Gastrocnemius medialis (tissue), 4 donors: ENCODE measurements at places on chromosomes 4 and X. TPM values are rescaled to one million over a fixed set of nuclear protein-coding genes. Genes with fewer than 3 reads are reported as not detected.
A peak's percentile ranks its signal among the peaks of the same experiment; 100 is the strongest.

DNA sequence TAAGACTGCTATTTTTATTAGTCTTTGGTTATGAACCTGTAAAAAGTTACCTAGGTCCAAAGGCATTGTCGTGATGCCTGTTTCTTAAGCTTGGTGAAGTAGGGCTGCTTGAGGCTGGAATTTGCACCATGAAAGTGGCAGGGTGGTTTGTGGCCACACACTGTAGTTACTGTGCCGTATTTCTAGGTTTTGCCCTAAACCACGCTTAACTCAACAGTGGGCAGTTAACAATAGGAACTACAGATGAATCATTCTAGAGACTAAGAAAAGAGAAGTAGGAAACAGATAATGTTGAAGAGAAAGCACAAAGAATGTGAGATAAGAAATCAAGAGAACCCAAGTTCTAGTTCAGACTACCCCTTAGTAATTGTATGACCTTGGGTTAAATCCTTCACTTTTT is 11.5 kb downstream of the ETNPPL start:
- H3K36me3 ChIP-seq: no peaks in the 10 kb centered on the region
- H3K27me3 ChIP-seq: no peaks in the 10 kb centered on the region
- H3K4me3 ChIP-seq: no peak overlapping the region

GRCh38 chr4:18397681-18398390 is 376.3 kb upstream of the LCORL start:
- no peak overlapping the region for H3K4me3 ChIP-seq
- no peaks in the 10 kb centered on the region for H3K36me3 ChIP-seq
- H3K27ac ChIP-seq: no peak overlapping the region
- H3K27me3 ChIP-seq: no peaks in the 10 kb centered on the region
- DNase-seq: no peak
- no peaks in the 10 kb centered on the region for H3K4me1 ChIP-seq

GRCh38 chr4:40608628-40609027 is 21.0 kb downstream of the RBM47 start:
- no peaks in the 10 kb centered on the region for H3K4me1 ChIP-seq
- no peak overlapping the region for H3K27ac ChIP-seq
- no peak for DNase-seq
- no peaks in the 10 kb centered on the region for H3K27me3 ChIP-seq

TNMD gene
- not detected for total RNA-seq

- no peak for DNase-seq
- H3K27me3 ChIP-seq: no peaks in the 10 kb centered on the region
Measured at GRCh38 chrX:153706799-153707198, 17.4 kb downstream of the BCAP31 start.

- peak overlapping the region; percentile 51 for H3K27ac ChIP-seq
- H3K4me1 ChIP-seq: peaks cover 10% of the 10 kb centered on the region
- no peaks in the 10 kb centered on the region for H3K36me3 ChIP-seq
- H3K4me3 ChIP-seq: no peak overlapping the region
- peaks cover 13% of the 10 kb centered on the region for H3K27me3 ChIP-seq
Measured at GRCh38 chr4:2046031-2046961, 12.8 kb upstream of the NAT8L start.

GNL3L gene
- 30.7 TPM for total RNA-seq

- no peak for DNase-seq
- H3K27me3 ChIP-seq: no peaks in the 10 kb centered on the region
- no peak overlapping the region for H3K27ac ChIP-seq
Measured at GRCh38 chr4:170170861-170171260, 81.1 kb upstream of the AADAT start.

SERTM2 gene
- 0.04 TPM for total RNA-seq

GRCh38 chrX:118510111-118510510 is 14.5 kb downstream of the DOCK11 start:
- H3K4me1 ChIP-seq: no peaks in the 10 kb centered on the region
- H3K27me3 ChIP-seq: no peaks in the 10 kb centered on the region
- no peaks in the 10 kb centered on the region for H3K36me3 ChIP-seq
- no peak overlapping the region for H3K27ac ChIP-seq

GRCh38 chrX:29890646-29891200 is 324.6 kb upstream of the MAGEB2 start:
- DNase-seq: no peak
- no peaks in the 10 kb centered on the region for H3K27me3 ChIP-seq
- H3K4me3 ChIP-seq: no peak overlapping the region
- no peak overlapping the region for H3K27ac ChIP-seq
- no peaks in the 10 kb centered on the region for H3K4me1 ChIP-seq

KLF8 gene
- 4.2 TPM for total RNA-seq

NDNF gene
- 6.3 TPM for total RNA-seq

TAF7L gene
- not detected for total RNA-seq

NRK gene
- 0.31 TPM for total RNA-seq

GRCh38 chrX:8565729-8566128 is 101.1 kb downstream of the VCX3B start:
- no peak overlapping the region for H3K4me3 ChIP-seq
- no peaks in the 10 kb centered on the region for H3K4me1 ChIP-seq
- H3K36me3 ChIP-seq: no peaks in the 10 kb centered on the region
- no peak overlapping the region for H3K27ac ChIP-seq

GRCh38 chr4:150751648-150752047 is 169.7 kb downstream of the MAB21L2 start:
- no peak overlapping the region for H3K27ac ChIP-seq
- no peaks in the 10 kb centered on the region for H3K36me3 ChIP-seq
- peaks cover 3% of the 10 kb centered on the region for H3K4me1 ChIP-seq
- no peak for DNase-seq
- H3K4me3 ChIP-seq: no peak overlapping the region

DNA sequence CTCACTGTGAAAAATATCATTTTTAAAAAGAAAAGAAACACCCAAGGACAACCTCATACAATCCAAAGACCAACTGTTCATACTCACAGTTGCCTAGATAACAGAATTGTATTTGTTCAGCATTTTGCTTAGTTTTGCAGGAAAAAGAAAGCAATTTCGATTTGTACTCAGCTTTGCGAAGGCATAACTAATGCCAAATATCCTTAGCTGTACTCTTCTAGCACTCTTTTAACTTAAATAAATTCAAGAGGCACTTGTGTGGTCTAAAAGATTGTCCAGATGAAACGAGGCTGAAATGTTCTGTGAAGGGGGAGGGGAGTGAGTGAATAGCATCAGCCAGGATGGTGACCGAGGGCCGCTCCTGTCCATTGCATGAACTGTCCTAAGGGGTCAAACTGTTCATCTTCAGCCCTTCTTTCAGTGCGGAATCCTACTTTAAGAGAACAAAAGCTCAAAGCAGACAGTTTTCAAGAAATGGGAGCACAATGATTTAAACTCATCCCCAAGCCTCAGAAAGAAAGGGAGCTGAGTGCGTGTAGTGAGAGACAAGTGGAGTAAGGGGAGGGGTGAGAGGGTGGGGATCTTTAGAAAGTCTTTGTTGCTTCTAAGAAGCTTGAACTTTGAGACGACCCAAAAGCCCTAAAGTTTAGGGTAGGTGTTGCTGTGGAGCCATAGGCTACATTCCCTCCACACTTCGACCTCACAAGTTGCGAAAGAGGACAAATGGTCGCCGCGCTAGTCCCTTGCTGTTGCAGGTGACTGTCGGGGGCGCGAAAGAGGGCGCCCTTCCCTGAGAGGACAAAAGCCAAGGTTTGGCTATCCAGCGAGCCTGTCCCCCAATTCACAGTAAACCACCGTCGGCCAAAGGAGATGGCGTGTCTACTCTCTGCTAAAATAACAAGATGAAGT is 4.0 kb upstream of the NEUROG2 start:
- no peak for DNase-seq
- H3K36me3 ChIP-seq: no peaks in the 10 kb centered on the region
- H3K27ac ChIP-seq: no peak overlapping the region
- peaks cover 97% of the 10 kb centered on the region for H3K27me3 ChIP-seq
- H3K4me3 ChIP-seq: no peak overlapping the region
- H3K4me1 ChIP-seq: peaks cover 33% of the 10 kb centered on the region

- H3K4me3 ChIP-seq: no peak within 1 kb of the TSS
- H3K36me3 ChIP-seq: no peaks in the 10 kb centered on the region
- no peak within 1 kb of the TSS for H3K27ac ChIP-seq
- no peaks in the 10 kb centered on the region for H3K4me1 ChIP-seq
- DNase-seq: no peak
Measured at GRCh38 chrX:52811065-52811625, at the start of gene XAGE5. Gene XAGE5 (plus strand): TSS chrX:52811287. CDS start chrX:52812567, 1,280 bp downstream.

SPANXN3 gene
- total RNA-seq: not detected

DNA sequence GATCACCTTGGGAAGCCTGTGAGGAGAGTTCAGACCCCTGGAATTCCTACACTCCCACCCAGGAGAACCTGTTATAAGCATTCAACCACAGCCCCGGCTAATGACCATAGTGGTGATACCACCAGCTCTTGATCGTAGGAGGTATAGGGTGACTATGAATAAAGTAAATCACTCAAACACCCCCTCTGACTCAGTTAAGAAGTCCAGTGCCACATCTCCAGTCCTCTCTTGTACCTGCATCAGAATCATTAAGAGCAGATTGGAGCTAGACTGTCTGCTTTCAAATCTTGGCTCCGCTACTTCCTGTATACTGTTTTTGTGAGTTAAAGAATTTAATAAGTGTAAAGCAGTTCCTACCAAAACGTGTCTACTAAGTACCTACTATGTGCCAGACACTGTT is 565.1 kb upstream of the DIPK2B start:
- no peaks in the 10 kb centered on the region for H3K4me1 ChIP-seq
- no peaks in the 10 kb centered on the region for H3K27me3 ChIP-seq
- no peak overlapping the region for H3K27ac ChIP-seq
- DNase-seq: no peak
- no peak overlapping the region for H3K4me3 ChIP-seq
- no peaks in the 10 kb centered on the region for H3K36me3 ChIP-seq

DNA sequence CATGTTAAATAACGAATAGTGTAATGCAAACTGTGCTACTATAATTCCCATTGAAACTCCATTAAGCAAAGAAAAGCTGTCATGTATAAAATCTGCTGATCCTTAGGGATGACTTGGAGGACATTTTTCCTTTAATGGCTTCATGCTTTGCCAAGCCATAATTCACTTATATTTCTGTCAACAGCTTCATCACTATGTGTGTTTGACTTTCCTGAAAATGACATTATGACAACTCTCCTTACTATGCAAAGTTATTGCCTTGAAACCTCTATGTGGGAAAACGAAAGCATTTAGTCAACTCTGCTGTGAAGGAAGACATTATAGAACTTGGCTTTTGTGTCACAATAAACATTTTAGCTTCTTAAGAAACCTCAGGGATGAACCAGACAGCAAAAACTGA is 210.5 kb downstream of the GRXCR1 start:
- H3K4me3 ChIP-seq: no peak overlapping the region
- H3K36me3 ChIP-seq: no peaks in the 10 kb centered on the region
- H3K27me3 ChIP-seq: no peaks in the 10 kb centered on the region
- DNase-seq: no peak
- no peaks in the 10 kb centered on the region for H3K4me1 ChIP-seq
- no peak overlapping the region for H3K27ac ChIP-seq

DNA sequence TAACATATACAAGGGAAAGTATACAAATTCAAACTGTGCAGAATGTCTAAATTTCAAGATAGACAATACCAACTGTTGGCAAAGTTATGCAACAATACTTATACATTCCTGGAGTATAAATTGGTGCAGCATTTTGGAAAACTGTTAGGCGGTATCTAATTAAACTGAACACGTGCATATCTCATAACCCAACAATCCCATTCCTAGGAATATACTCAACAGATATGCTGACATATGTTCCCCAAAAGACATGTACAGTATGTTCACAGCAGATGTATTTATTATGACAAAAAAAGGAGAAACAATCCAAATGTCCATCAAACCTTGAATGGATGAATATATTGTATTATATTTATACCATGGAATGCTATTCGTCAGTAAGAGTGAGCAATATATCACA is 16.4 kb upstream of the FAM9B start:
- no peak for DNase-seq
- no peaks in the 10 kb centered on the region for H3K36me3 ChIP-seq
- no peak overlapping the region for H3K4me3 ChIP-seq
- H3K27ac ChIP-seq: no peak overlapping the region
- H3K27me3 ChIP-seq: no peaks in the 10 kb centered on the region

DNA sequence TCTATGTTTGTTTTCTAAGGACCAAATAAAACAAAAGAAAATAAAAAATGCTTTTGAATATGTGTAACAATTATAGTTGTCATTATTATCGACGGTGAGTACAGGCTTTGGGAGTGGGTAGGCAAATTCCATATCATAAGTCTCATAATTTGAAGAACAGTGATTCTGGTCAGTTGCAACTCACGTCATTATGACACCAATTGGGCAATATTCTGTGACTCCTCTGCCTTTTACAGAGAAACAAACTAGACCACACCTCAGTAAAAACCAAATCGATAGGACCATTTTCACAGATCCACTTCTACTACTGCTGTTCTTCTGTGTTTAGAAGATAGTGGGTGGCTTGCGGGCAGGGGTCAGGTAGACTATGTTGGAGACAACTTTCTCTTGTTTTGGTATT is 250.1 kb downstream of the C4orf33 start:
- no peaks in the 10 kb centered on the region for H3K36me3 ChIP-seq
- H3K4me3 ChIP-seq: no peak overlapping the region
- no peaks in the 10 kb centered on the region for H3K4me1 ChIP-seq
- DNase-seq: no peak
- H3K27ac ChIP-seq: no peak overlapping the region

DNA sequence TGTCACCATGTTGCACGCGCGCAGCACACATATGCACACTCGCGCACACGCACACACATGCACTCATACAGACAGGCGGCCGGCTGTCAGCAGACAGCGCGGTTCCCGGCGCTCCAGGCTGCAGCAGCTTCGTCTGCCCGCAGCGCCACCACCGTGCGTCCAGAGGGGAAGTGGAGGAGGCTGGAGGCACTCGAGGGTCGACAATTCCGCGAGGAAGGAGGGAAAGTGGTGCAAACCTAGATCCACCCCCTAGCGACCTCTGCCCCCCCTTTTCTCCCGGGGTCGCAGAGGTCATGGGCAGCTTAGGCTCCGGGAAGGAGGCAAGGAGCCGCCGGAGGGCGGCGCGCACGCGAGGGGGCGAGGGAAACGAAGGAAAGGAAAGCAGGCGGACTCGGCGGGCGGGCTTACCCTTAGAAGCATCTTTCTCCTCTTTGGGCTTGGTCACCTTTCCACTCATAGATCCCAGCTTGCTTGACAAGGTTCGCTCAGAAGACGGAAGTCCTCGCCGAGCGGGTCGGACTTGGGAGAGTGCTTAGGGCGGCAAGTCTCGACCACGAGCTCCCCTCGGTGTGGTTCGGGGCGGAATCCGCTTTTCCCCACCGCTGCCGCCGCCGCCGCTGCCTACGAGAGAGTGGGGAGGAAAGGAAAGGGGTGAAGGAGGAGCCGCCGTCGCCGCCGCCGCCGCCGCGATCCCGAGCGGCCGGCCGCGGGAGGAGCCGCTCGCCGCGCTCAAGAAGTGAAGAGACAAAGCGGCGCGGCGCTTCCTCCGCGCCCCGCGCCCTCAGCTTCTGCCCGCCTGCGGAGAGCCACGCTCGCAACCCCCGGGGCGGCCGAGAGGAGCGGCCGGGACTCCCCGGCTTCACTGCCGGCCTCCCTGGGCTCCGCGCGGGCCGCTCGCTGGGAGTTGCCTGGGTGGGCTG is 326.6 kb upstream of the F9 start:
- no peaks in the 10 kb centered on the region for H3K36me3 ChIP-seq
- peak overlapping the region; percentile 93 for H3K27ac ChIP-seq
- no peak for DNase-seq
- no peaks in the 10 kb centered on the region for H3K27me3 ChIP-seq
- H3K4me3 ChIP-seq: peak overlapping the region; percentile 62
